ENCODE measurements at places on chromosomes 6 and 20. TPM values are rescaled to one million over a fixed set of nuclear protein-coding genes. Genes with fewer than 3 reads are reported as not detected.

Gene MRPL14
- total RNA-seq = 38.9 TPM

Gene OPN5
- total RNA-seq = not detected

Gene TFAP2A
- 59.6 TPM for total RNA-seq

Gene HRH3
- total RNA-seq = not detected

Gene TRIM40
- not detected for total RNA-seq

Gene EEF1A2
- total RNA-seq = 0.68 TPM

All from osteocyte (in vitro differentiated cells).